ENCODE measurements at places on chromosomes 2 and 18.

GRCh38 chr2:238914648-238915015 lies 66.7 kb downstream of the TWIST2 start:
- DNase-seq: no peak

DNA sequence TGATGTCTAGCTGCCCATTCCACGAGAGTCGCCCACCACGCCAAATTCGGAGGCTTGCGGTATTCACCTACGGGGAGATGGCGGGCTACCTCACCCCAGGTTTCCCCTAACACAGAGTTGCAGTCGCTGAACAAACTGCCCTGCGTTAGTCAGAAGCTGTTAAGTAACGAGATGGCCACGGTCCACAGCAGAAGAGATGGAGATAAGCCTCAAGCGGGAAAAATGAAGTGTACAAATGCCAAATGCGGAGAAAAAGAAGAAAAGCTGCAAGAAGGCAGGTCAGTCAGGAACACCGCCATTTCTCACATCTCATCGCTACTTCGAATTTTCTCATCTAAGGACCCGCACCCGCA lies 425 bp downstream of the ASB3 start:
- no peak for DNase-seq

DNA sequence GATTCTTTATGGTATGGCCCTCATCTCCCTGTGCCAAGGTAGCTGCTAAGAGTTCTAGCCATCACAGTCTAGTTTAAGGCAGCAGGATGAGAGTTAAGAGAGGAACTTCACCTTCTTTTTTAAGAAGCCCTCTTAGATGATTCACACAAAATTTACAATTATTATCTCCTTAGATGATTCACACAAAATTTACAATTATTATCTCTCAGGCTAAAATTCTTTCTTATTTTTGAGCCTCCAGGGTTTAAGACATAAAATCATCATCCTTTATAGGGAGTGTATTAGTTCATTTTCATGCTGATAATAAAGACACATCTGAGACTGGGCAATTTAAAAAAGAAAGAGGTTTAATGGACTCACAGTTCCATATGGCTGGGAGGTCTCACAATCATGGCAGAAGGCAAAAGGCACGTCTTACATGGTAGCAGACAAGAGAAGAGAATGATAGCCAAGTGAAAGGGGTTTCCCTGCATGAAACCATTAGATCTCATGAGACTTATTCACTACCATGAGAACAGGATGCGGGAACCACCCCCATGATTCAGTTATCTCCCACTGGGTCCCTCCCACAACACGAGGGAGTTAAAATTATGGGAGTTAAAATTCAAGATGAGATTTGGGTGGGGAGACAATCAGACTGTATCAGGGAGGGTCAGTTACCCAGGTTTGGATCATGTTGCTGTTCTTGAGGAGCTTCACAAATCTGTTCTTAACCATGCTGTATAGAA lies 133.0 kb upstream of the MYO3B start:
- no peak for DNase-seq

- DNase-seq: no peak
These were observed 41.5 kb downstream of the TGFA start for GRCh38 chr2:70511971-70512729.

DNA sequence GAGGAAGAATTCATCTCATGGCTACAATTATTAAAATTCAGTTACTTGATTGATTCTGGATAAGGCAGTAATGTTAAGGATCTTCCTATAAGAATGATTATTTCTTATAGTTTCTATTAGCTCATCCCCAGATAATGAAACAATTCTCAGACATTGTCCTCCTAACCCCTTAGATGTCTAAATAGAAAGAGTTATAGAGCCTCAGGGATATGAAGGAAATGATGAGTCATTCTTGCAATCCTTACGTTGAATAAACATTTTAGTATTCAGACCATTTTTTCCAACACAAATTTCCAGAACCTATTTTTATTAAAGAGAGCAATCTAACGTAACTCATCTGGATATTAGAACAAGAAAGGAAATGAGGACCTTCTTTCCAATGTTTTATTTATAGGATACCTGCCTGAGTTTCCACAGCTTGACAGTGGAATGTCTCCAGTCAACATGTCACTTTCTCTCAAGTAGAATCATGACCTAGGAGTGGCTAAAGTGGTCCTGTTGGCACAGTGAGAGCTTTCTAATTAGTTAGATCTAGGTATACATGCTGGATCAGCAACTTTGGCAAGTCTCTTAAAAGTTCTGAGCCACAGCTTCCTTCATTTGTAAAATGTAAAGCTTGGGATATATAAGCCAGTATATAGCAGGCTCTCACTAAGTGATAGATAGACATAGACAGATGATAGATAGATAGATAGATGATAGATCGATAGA lies 88.0 kb upstream of the RAB27B start:
- no peak for DNase-seq

DNA sequence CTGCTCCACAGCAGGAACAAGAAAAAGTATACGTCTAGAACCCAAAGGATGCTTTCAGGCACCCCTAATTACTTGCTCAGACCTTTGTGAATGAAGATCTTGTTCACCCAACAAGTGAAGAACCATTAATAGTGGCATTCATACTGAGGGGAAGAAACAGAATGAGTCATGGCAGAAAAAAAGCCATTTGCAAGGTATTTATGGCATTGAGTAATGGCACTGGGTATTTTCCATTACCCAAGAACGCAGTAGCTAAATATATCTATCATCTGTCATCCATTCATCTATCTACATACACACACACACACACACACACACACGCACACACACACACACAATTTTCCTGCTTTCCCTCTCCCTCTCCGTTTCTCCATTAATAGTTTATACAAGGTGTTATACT lies 56.4 kb upstream of the XIRP2 start:
- DNase-seq: no peak

GRCh38 chr2:68710336-68710735 lies 24.3 kb upstream of the ARHGAP25 start:
- no peak for DNase-seq

GRCh38 chr2:113158884-113159553 lies 14.8 kb upstream of the PSD4 start:
- no peak for DNase-seq

DNA sequence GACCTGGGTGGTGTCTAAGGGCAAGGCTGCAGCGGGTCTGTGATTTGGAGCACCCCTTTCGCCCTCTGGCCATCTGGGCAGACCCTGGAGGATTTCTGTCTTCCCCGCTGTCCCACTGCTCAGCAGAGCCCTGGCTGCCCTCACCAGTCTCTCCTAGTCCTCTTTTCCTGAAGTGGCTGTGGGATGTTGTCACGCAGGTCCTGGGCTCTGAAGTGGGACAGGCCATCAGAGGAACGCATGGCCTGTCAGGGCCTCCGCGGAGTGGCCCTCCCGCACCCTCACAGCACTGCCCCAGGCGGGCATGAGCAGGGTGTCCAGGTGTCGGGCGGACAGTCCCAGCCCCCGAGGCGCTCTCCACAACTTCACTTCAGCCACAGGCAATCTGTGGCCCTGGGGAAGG lies 1.1 kb upstream of the TMEM185B start:
- DNase-seq: no peak

DNA sequence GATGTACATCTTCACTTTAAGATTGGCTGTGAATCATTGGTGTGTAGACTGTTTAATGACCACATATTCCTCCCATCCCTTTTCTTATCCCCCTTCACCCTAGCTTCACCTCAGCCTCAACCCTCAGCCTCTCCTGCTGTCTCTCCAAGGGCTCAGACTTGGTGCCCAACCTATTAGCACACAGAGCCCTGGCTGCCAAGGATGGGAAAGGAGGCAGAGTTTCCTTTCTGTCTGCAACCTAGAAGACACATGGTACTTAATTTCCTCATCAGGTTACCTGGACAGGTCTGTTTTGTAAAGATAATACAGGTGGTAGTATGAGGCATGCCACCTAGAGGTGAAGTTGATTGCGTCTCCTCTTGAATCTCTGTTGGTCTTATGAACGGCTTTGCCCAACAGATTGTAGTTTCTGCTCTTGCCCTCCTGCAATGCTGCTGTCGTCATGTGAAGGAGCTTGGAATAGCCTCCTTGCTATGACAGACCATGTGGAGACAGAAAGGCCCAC lies 44.5 kb upstream of the RMND5A start:
- DNase-seq: no peak

GRCh38 chr2:104849618-104850141 lies 4.2 kb upstream of the POU3F3 start:
- DNase-seq: peak; percentile 12

- DNase-seq: no peak
These were observed 193.2 kb downstream of the TPGS2 start for GRCh38 chr18:36635414-36636096.

DNA sequence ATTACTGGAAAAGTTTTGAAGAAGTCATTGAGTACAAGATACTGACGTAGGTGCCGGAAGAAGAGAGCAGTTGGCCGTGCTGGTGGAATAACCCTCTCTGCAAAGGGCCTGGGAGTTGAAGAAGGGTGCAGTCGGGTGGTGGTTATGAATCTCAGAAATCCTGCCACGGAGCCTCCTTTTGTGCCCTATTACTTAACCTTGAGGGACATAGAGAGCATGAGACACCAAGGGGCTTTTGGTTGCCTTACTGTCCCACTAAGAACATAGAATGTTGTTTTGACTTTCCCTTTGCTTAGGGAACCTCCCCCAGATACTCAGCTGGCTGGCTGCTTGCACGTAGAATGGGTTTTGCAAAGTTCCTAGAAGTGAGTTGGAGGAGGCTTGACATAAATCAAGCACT lies 1.3 kb upstream of the CD28 start:
- DNase-seq: no peak

DNA sequence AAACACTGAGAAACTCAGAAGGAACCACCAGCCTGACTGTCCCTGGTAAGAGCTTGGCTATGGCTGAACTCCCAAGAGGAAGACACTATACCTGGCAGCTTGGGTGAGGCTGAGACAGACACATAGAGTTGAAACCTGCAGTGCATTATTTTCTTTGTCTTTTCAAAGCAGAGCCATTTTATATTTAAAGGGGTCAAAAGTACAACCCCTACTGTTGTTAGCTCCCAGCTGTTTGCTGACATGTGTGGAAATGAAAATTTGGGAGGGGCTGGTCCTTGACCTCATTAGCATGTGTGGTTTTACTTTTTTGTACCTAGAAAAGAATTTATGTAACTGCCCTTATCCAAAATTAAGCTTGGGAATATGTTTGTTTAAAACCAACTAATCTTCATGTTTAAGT lies 309.0 kb downstream of the RPRM start:
- no peak for DNase-seq

DNA sequence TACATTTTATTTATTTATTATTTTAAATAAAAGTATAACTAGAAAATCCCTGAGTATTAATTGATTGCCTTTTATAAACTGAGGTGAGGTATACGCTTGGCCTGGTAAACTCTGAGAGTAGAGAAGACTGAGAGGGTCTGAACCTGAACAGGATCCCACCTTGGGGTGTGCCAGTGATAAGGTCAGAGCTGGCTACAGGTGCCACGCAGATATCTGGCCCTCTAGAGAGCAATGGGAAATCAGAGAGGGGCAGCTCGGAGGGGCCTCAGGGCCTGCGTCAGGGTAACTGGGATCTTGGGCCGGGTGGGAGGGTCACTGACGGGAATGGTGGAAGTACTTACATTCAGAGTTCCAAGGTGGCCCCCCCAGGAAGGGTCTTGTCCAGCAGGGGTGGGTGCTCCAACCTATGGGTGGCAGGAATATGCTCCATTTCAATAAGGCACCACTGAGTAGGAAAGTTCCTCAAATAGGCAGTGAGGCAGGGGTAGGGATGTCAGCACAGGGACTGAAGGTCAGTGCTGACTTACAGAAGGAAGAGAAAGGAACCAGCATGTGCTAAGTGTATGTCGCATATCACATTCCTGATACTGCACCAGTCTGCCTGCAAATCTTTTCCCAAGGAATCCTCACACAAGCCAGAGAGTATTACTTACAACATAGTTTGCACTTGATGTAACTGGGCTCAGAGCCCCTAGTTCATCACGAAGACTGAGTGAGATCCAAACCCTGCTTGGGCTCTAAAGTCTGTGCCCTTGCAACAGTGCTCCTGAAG lies 706.0 kb upstream of the RAB6C start:
- DNase-seq: no peak

DNA sequence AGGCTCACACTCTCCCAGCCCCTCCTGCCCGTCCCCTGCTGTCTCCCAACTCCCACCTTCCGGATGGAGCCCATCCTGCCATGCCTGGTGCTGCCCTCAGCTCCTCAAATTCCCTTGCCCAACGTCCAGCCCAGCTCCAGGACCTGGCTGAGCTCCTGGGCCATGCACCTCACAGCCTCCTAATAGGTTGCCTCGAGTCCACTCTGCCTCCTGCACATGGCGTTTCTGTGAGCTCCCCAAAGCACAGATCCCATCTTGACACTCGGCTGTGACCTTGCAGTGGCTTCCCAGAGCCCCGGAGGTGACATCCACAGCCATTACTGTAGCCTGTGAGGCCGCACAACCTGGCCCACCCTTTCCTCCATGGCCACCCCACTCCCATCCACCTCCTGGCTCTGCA lies 191.9 kb upstream of the SALL3 start:
- no peak for DNase-seq

- no peak for DNase-seq
These were observed 26.0 kb downstream of the ADRA2B start for GRCh38 chr2:96090196-96090926.

- DNase-seq: no peak
These were observed 57.3 kb upstream of the FAM117B start for GRCh38 chr2:202577250-202578183.

- DNase-seq: peak; percentile 8
These were observed 582.4 kb upstream of the RAB6C start for GRCh38 chr2:129396980-129397599.

DNA sequence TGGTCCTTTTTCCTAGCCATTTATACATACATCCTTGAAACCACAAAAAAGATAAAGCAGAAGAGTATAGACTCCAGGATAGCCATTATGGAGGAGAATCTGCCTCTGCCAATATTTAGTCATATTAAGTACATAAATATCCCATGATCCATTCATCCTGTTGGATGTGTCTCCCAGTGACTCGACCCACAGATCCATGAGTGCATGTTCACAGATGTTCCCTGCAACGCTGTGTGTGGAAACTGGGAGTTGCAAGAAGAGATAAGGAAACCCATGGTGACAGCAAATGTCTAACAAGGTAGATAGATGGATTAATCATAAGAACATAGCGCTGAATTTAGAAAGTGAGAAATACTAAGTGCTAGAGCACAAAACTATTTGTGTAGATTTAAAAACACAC lies 34.5 kb downstream of the STK39 start:
- no peak for DNase-seq

DNA sequence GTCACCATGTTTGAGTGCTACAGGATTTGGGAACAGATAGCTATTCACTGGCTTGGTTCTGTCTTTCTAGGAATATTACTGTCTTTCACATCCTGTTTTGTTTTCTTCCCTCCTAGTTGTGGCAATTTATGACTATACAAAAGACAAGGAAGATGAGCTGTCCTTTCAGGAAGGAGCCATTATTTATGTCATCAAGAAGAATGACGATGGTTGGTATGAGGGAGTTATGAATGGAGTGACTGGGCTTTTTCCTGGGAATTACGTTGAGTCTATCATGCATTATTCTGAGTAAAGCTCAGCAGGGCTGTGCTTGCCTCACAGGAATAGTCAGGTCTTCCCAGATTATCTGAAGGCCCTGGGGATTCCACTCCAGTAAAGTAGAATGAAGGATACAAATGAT lies 98.9 kb downstream of the ABI2 start:
- no peak for DNase-seq

GRCh38 chr2:118121986-118122524 lies 33.8 kb downstream of the INSIG2 start:
- DNase-seq: no peak

- DNase-seq: no peak
These were observed 206.1 kb downstream of the ZFP36L2 start for GRCh38 chr2:43020296-43020695.

All from NCI-H2227 treated with DMSO at 0.1 percent for 48 hours (cell line).